Cardiac muscle cell (in vitro differentiated cells and primary cell): ENCODE measurements at places on chromosomes 11 and 22. TPM values are rescaled to one million over a fixed set of nuclear protein-coding genes. Genes with fewer than 3 reads are reported as not detected.
A peak's percentile ranks its signal among the peaks of the same experiment; 100 is the strongest.

- peak overlapping the region; percentile 85 for H3K27ac ChIP-seq
- H3K36me3 ChIP-seq, result no peaks in the 10 kb centered on the region
- H3K27me3 ChIP-seq, result no peaks in the 10 kb centered on the region
- no peak overlapping the region for H3K4me3 ChIP-seq
Observed at GRCh38 chr11:119782739-119783072, 53.7 kb upstream of the NECTIN1 start.

DNA sequence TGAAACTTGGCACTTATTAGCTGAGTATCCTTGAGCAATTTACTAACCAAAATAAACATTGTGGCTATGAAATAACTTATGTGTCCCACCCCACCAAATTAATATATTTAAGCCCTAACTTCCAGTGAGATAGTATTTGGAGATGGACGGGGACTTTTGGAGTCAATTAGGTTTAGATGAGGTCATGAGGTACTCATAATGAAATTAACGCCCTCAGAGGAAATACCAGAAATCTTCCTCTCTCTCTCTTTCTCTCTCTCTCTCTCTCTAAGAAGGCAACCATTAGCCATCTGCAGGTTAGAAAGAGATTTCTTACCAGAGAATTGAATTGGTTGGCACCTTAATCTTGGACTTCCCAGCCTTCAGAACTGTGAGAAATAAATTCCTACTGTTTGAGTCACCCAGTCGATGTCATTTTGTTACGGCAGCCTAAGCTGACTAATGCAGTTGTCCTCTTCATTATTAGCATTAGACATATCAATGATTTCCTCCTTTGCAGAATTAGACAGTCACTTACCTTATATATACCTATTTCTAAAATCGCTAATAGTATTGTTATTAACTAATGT, 1284.0 kb downstream of the FAM181B start:
- H3K4me1 ChIP-seq, result no peaks in the 10 kb centered on the region
- no peak overlapping the region for H3K27ac ChIP-seq

GRCh38 chr11:64025205-64025604, 10.5 kb upstream of the FLRT1 start:
- no peaks in the 10 kb centered on the region for H3K36me3 ChIP-seq
- no peak overlapping the region for H3K27ac ChIP-seq
- DNase-seq, result no peak

GRCh38 chr11:79314906-79315689, 125.7 kb downstream of the TENM4 start:
- DNase-seq, result peak; percentile 30
- H3K27ac ChIP-seq, result no peak overlapping the region
- H3K36me3 ChIP-seq, result no peaks in the 10 kb centered on the region
- no peaks in the 10 kb centered on the region for H3K4me1 ChIP-seq

GRCh38 chr11:93974759-93975158, 46.4 kb upstream of the HEPHL1 start:
- no peaks in the 10 kb centered on the region for H3K36me3 ChIP-seq
- H3K4me1 ChIP-seq, result no peaks in the 10 kb centered on the region
- DNase-seq, result no peak
- H3K4me3 ChIP-seq, result no peak overlapping the region
- no peak overlapping the region for H3K27ac ChIP-seq

DNA sequence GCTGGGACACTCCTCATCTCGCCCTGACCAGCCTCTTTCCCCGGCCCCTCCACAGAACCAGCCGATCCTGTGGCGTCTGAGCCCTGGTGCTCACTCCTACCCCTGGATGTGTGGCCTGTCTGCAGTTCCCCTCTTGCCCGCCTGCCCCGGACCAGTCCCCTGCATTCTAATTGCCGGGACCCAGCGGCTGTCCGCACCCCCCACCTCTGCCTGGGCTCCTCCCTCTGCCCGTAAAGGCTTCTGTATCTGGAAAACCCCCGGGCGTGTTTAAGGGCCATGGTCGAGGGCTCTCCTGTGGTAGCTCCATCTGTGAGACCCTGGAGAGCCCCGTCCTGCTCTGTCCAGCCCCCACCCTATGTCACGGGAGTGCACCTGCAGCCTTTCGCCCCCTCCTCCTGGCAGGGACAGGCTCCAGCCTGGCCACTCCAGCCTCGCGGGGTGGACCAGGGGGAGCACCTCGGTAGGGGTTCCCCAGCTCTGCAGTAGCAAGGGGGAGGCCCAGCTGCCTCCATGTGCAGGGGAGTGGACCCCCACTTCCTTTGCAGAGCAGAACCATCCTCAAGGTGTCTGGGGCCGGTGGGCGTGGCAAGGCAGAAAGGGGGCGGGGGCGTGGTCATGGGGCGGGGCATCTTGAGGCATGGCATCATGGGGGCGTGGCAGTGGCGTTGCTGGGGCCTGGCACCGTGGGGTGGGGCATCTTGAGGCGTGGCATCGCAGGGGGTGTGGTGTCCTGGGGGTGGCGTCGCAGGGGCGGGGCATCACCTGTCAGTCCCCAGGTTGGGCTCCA, 430.4 kb downstream of the TBC1D22A start:
- no peak overlapping the region for H3K4me3 ChIP-seq
- no peaks in the 10 kb centered on the region for H3K4me1 ChIP-seq
- no peaks in the 10 kb centered on the region for H3K27me3 ChIP-seq
- no peak overlapping the region for H3K27ac ChIP-seq

DNA sequence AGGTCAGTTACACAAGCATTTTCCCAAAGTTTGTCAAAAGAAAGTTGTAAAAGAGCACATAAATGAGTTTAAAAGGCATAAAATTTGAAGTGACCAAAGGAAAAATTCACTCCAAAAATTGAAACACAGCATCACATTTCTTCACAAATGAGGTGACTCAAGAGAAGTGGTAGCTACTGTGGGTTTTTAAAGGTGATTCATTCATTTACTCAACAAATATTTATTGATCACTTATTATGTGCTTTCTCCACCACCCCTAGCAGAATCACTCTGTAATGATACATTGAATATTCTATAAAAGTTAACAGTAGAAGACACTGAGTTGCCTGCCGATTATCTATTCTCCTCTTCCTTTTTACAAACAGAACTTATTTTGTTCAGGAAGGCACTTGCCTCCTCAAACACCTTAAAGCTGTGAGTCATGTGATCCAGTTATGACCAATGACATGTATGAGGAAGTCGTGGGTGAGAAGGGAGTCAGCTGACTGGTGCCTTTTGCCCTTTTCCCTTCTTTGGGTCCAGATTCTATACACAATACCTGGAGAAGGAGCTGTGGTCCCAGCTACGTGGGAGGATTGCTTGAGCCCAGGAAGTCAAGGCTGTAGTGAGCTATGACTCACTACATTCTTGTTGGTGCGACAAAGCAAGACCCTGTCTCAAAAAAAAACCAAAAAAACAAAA, 67.7 kb upstream of the CLNS1A start:
- H3K4me3 ChIP-seq, result no peak overlapping the region
- peak; percentile 50 for DNase-seq
- H3K27ac ChIP-seq, result no peak overlapping the region
- peaks cover 7% of the 10 kb centered on the region for H3K36me3 ChIP-seq
- H3K4me1 ChIP-seq, result no peaks in the 10 kb centered on the region

DNA sequence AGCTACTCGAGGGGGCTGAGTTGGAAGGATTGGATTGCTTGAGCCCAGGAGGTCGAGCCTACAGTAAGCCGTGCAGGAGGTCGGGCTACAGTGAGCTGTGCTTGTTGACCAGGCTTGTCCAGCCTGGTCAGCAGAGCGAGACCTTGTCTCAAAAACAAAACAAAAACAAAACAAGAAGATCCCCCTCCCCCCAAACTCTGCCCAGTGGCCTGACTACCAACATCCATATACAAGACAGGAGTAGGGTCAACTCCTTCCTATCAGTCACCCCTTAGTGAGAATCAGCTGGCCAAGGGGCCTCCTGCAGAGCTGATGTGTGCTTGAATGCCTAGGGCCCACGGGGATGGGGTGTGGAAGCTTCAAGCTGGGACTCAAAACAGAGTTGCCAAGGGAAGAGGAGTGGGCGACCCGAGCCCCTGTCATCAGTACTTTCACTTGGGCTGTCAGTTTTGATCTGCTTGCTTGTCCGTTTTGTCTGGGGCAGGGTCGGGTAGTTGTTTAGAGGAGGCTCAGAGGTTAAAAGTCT, 942 bp upstream of the TSPAN18 start:
- no peaks in the 10 kb centered on the region for H3K27me3 ChIP-seq
- DNase-seq, result no peak
- H3K27ac ChIP-seq, result peak overlapping the region; percentile 89
- H3K4me3 ChIP-seq, result no peak overlapping the region

The ANGPTL5 gene
- not detected in 2 replicates for total RNA-seq

The C11orf65 gene
- 1.6 TPM in 1 of 2 replicates, not detected in the other for total RNA-seq

The HEPHL1 gene
- total RNA-seq, result not detected in 2 replicates
